Pons (tissue), 1 donor: ENCODE measurements at places on chromosomes 11 and 22.

DNA sequence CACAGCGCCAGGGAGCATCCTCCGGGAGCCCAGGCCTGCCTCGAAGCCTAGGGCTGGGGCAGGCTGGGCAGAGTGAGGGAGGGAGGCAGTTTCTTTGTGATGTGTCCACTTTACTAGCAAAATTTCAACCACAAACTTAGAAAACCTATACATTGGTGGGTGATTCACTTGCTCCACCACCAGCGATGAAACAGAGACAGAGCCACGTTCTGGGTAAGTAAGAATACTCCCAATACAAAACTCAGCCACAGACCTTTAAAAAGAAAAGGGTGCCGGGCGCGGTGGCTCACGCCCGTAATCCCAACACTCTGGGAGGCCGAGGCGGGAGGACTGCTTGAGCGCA is 22.3 kb downstream of the CDKN1C start:
- no peak for DNase-seq

DNA sequence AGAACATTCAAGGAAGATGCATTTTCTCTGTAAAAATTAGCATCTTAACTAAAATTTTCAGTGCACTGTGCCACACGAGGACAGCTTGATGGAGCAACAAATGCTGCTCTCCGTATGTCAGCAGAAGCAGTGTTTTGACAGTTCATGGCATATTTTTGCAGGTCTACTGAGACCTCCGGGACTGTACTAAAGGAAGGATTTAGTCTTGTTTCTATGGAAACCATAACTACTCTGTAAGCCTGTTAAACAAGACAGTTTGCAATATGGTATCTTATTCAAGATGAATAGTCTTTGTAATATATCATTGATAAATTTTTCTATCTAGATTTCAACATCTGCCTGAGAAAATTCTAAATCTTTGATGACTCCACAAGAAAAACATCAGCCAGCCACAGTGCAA is 184.0 kb upstream of the GUCY1A2 start:
- DNase-seq = no peak

DNA sequence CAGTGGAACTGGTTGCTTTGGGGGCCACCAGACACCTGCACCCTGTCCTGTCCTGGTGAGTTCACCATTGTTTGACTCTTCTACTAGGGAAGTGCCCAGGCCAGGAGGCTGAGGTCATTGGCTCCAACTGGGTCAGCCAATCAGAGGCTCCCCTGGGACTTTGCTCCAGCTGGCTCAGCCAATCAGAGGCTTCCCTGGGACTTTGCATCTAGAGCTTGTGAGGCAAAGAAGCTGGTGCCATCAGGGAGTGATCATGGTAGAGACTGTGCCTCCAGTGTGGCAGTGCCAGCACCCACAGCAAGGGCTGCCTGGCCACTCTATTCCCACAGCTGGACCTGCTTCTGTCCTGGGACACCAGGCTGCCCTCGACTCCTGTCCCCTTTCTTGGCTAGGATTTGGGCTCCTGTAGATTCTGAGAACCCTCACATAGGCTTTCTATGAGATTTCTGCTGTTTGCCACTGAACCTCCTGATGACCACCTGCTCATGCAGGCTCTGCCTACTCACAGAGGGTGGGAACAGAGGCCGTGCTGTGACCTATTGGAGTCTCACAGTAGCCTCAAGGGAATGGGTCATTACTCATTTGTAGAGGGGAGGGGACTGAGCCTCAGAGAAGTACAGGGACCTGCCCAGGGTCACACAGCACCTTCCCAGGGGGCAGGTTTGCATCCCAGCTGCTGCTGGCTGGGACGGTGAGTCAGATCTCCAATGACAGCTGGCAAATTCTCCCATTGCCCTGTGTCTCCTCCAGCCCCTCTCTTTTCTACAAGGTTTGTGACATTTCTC is 59.2 kb upstream of the SHISAL1 start:
- DNase-seq = no peak

DNA sequence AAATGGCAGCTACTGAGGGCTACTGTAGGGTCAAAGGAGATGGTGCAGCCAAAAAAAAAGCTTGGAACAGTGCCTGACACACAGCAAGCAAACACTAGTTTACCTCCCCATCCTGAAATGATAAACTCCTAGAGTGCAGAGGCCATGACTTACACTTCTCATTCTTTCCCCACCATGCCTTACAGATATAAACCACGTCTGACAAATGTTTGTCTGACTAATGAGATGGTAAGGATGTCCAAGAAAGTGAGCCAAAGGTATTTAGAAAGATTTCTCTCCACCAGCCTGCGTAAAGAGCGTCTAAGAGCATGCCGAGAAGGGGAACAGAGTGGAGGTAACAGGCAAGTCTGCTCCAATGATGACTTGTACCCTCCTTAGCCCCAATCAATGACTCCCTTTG is 99.0 kb downstream of the LARGE1 start:
- no peak for DNase-seq

- no peak for DNase-seq
Observed at GRCh38 chr22:39995393-39996252, 869 bp downstream of the FAM83F start.

- DNase-seq = no peak
Observed at GRCh38 chr11:5153574-5154431, 754 bp downstream of the OR52A1 start.

DNA sequence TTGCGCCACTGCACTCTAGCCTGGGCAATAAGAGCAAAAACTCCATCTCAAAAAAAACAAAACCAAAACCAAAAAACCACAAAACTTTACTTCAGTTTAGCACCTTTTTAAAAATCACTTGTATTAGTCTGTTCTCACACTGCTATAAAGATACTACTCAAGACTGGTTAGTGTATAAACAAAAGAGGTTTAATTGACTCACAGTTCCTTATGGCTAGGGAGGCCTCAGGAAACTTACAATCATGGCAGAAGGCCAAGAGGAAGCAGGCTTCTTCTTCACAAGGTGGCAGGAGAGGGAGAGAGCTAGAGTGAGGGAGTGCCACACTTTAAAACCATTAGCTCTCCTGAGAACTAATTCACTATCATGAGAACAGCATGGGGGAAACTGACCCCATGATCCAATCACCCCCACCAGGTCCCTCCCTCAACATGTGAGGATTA is 261.3 kb downstream of the TMEM135 start:
- DNase-seq = no peak

DNA sequence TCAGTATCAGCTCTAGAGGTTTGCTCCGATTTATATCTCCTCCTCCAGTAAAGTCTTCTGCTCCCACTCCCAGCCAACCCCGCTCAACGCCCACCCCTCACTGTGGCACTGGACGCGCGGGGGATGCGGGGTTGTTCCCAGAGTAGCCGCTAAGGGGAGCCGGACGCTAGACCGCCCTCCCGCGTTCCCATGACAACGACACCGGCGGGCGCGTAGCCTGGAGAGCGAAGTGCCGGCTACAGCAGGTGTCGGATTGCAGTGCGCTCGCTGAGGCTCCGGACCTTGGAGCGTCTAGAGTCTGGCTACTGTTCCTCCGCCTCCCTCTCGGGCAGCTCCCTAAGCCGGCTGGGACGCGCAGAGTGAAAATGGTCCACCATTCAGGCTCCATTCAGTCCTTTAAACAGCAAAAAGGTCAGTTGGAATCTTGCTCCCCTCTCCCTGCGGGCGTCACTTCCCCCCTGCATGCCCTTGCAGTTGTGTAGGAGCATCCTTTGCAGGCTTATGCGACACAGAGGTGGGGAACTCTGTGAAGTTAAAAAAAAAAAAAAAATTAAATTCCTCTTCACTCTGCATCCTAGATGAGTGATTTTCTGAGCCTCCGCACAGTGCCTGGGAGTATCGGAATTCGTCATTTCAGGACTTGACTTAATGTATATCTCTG is at the start of gene ANO3:
ANO3 (plus strand) TSS at position 220 of the 661 bp plus-strand sequence; CDS start at position 366, 146 bp downstream.
- DNase-seq = peak; percentile 37

DNA sequence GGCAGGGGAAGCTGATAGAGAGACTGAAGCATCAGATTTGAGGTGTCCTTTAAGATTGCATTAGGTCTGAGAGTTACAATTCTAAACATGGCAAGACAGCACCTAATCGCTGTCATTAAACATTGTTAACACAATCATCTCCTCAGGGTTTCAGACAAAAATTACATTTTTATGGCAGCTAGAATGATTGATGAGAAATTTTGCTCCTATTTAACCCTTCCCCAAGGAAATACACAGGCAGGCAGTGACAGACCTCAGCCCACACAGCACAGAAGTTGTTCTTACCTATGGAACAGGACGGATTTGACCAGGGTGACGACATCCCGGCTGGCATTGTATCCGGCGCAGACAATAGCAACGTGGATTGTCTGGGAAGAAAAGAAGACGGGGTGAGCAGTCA is 294.3 kb downstream of the LARGE1 start:
- DNase-seq = no peak

- DNase-seq = no peak
Observed at GRCh38 chr11:58652726-58653280, 30.3 kb downstream of the CNTF start.

DNA sequence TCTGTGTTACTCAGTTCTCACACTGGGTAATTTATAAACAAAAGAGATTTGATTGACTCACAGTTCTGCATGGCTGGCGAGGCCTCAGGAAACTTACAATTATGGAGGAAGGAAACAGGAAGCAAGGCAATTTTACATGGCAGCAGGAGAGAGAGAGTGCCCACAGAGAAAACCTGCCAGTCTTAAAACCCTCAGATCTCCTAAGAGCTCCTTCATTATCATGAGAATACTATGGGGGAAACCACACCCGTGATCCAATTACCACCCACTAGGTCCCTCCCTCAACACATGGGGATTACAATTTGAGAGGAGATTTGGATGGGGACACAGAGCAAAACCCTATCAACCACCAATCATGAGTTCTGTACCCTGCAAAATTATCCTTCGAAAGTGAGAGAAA is 1180.8 kb downstream of the JRKL start:
- no peak for DNase-seq

GRCh38 chr11:92875473-92875872 is 94.0 kb upstream of the MTNR1B start:
- DNase-seq = no peak

DNA sequence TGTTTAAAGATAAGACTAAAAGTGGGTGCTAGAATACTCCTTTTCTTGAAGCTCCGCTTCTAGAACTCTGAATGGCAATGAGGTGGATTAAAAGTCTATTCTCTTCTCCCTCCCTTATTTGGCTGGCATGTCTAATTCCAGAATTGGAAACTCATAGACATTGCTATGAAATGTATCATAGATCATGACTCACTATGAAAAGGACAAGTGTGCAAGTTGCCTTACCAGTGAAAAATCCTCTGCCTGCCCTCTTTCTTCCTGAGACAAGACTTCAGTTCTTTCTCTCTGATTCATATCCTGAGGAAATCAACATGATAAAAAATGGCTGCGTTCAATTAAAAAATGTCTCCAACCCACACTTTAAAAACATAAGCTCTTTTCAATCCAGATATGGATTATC is 73.2 kb upstream of the BLID start:
- no peak for DNase-seq

DNA sequence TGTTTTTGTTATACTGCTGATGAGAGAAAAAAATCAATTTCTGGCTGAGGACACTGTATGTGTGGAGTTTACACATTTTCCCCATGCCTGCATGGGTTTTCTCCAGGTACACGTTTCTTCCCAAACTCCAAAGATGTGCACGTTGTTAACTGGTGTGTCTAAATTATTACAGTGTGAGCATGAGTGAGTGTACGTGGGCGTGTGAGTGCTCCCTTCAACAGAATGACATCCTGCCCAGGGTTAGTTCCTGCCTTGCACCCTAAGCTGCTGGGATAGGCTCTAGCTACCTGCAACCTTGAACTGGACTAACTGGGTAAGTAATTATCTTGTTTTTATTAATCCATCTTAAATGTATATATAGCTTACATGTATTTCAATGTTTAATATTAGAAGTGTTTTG is 5.5 kb downstream of the NPAT start:
- no peak for DNase-seq

DNA sequence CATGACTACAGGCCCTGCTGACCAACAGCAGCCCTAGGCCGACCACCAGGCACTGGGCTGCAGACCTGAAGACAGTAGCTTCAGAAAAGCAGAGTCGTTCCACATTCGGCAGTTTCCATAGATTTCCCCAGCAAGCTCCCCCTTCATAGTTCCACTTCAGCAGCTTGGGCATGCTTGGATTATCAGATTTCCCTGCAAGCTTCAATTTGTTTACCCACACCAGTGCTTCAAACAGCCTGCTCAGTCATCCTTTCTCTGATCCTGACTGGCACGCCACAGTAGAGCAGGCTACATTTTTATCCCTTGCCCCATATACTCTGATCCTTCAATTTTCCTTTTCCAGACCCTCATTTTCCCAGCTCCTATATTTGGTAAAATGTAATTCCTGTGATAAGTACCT is 51.1 kb upstream of the CFAP300 start:
- no peak for DNase-seq

DNA sequence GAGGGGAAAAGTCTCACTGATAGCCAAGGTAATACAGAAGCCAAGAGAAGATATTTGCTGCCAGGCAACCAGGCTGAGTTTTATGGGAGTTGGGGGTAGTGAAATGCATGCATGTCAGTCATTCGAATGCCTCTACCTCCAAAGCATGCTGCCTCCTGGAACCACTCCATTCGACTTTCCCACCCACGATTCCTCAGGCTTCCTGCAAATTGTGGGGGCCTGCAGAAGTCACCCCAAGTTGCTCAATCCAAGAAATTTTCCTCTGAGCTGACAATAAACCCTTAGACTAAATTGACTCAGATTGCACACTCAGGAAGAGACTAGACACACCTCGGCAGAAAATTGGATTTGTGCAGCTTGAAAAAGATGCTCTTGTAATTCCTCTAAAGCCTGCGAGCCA is 73.6 kb upstream of the GRK3 start:
- no peak for DNase-seq

- DNase-seq = no peak
Observed at GRCh38 chr11:119373059-119373920, 8.2 kb downstream of the USP2 start.

DNA sequence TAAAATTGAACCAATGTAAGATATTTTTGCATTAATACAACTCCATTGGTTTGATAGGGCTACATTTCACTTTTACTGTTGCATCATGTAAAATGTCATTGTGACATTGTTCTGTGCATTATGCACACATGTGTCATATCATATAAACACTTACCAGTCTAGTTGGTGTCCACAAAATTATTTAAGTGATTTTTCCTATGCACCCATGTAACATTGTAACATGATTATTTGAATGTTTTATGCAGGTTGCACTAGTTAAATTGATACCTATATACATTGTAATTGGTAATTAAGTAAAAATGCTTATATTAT is 9.6 kb upstream of the BIRC3 start:
- DNase-seq = no peak

DNA sequence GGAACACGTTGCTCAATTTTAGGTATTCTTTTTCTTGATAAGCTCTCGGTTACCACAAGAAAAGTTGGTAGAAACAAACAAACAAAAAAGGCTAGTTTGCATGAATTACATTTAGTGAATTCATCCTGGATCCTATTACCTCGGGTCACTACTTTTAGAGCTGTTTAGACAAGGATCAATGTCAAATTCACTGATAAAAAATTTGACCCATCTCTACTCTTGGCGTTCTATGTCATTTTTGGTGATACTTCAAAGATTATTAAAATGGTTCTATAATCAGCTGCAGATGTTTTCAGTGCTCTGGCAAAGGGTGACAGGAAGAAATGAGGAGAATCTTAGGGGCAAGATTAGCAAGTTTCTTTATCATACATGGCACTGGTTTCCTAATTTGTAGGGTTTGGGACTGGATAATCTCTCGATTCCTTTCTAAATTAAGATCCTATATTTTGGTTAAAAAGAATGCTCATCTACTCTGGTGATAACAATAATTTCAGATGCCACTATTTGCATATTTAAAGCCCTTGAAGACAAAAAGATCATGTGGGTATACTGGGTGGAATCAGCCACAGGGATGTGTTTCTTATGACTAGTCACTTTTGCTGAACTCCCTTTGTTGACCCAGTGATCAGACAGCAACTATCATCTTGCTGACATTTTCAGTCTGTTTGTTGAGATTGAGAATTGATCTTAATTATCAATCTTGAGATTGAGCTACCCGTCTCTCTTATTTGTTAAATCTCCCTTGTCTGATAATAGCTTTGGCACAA is 442.9 kb downstream of the AASDHPPT start:
- no peak for DNase-seq
